Right atrium auricular region (tissue), 2 donors: ENCODE measurements at places on chromosomes 5 and 9. TPM values are rescaled to one million over a fixed set of nuclear protein-coding genes. Genes with fewer than 3 reads are reported as not detected.

Gene GFI1B
- 0.35 TPM for total RNA-seq

Gene KCNMB1
- 0.74 TPM for total RNA-seq

Gene FOXE1
- total RNA-seq = not detected

Gene SPINK1
- total RNA-seq = not detected

Gene PCDHGA2
- total RNA-seq = 7.5 TPM

GRCh38 chr9:114394523-114395333, 6.9 kb upstream of the AKNA start:
- no peak for DNase-seq
- no peaks in the 10 kb centered on the region for H3K27me3 ChIP-seq
- no peaks in the 10 kb centered on the region for H3K4me1 ChIP-seq
- H3K36me3 ChIP-seq = no peaks in the 10 kb centered on the region
- no peak overlapping the region for H3K4me3 ChIP-seq

- H3K4me1 ChIP-seq = peaks cover 14% of the 10 kb centered on the region
- H3K4me3 ChIP-seq = no peak overlapping the region
- no peaks in the 10 kb centered on the region for H3K36me3 ChIP-seq
Observed at GRCh38 chr5:175477440-175477839, 920 bp upstream of the SFXN1 start.

DNA sequence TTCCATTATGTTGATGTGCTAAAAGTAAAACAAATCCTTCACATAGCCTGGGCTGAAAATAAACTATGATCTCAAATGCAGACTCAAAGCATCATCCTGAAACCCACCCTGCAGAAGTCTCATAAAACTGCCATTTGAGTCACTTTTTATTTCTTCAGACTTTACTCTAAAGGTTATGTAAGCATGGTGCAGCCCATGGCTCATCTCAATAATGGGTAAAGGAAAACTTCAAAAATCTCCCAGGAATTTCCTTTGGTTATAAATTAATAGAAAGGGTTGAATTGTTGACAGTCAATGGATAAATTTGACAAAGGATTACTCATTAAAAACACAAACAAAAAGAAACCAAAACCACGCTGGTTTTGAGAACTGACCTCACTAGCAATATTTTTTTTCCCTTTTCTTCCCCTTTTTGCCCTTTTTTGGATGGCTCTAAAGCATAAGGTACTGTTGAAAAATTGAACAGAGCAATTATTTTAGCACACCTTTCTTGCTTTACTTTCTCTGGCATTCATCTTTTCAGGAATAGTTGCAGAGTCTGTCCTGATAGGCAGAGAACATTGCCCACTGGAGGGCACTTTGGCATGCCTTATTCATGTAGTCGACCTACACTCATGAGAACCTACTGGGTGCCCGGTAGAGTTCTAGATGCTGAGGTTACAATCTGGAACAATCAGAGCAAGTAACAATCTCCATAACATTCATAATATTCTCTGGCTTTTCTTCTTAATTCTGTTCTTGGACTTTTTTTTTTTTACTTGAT, 191.4 kb downstream of the TMEM167A start:
- no peak for DNase-seq
- H3K4me1 ChIP-seq = no peaks in the 10 kb centered on the region
- no peak overlapping the region for H3K27ac ChIP-seq
- H3K27me3 ChIP-seq = no peaks in the 10 kb centered on the region

- peaks cover 23% of the 10 kb centered on the region for H3K36me3 ChIP-seq
- H3K27me3 ChIP-seq = no peaks in the 10 kb centered on the region
- H3K4me3 ChIP-seq = peak overlapping the region; percentile 84
- peak; percentile 71 for DNase-seq
Observed at GRCh38 chr9:137241490-137242268, 592 bp downstream of the TUBB4B start.

DNA sequence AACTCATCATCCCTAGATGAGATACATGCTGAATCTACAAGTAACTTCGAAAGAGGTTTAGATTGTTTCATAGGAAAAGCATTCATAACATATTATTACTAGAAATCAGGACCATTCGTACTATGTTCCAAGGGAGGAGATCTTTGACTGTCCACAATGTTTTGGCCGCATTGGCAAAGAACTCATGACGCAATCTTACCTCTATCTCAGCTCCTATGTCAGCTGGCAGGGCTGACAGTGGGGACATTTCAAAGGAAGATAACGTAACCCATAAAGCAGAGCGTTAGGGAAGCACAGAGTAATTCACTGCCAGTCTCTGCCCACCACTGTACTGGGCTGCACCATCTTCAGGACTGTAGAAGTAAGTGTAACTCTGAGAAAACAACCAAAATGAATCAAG, 69.7 kb downstream of the EFNA5 start:
- H3K4me1 ChIP-seq = peaks cover 14% of the 10 kb centered on the region
- no peaks in the 10 kb centered on the region for H3K27me3 ChIP-seq
- no peak for DNase-seq
- no peaks in the 10 kb centered on the region for H3K36me3 ChIP-seq
- no peak overlapping the region for H3K4me3 ChIP-seq

DNA sequence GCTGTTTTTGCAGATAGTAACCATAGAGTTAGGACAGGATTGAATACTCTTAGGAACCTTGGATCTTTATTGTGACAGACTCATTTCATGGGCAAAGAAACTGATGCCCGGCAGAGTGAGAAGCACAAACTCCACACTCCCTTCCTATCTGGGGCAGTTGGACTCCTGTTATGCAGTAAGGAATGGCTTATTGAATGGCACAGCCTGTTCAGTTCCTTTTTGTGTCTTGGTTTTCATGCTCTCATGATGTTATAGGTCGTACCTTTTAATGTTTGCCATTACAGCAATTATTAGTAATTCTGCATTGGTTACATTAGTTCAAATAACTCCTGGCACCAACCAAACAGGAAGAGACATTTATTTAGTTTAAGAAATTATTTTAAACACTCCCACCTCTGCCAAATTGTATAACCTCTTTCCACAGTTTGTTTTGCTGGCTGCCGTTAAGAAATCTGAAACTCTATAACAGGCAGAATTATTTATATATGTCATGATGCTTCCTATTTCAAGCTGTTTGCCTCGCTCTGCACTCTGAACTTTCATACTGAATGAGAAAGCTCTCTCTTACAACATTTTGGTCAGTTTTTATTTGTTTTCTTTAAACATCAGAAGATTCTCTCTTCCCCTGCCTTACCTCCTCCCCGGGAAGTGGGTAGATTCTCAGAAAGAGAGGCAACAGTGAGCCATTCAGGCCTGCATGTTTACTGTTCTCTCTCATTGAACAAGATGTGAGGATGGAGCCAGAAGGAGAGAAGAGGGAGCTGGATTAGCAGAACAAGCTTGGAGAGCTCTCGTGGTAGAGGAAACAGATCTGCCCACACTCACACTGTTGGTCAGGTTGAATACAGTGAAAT, 144.4 kb downstream of the ARHGEF28 start:
- H3K36me3 ChIP-seq = no peaks in the 10 kb centered on the region
- no peaks in the 10 kb centered on the region for H3K27me3 ChIP-seq
- H3K4me3 ChIP-seq = no peak overlapping the region
- no peak overlapping the region for H3K27ac ChIP-seq
- no peaks in the 10 kb centered on the region for H3K4me1 ChIP-seq
- DNase-seq = no peak

DNA sequence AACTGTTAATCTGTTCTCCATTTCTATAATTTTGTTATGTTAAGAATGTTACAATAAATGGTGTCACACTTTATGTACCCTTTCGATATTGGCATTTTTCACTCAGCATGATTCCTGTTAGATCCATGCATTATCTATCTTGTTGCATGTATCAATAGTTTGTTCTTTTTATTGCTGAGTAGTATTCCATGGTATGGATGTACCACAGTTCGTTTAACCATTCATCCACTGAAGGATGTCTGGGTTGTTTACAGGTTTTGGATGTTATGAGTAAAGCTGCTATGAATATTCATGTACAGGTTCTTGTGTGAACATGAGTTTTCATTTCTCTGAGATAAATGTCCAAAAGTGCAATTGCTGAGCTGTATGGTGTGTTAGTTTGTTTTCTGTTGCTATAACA, 26.3 kb upstream of the CCDC112 start:
- H3K36me3 ChIP-seq = no peaks in the 10 kb centered on the region
- no peak for DNase-seq
- H3K27me3 ChIP-seq = no peaks in the 10 kb centered on the region
- no peaks in the 10 kb centered on the region for H3K4me1 ChIP-seq
